Bronchial epithelial cell (primary cell): ENCODE measurements at places on chromosomes 7 and 10. TPM values are rescaled to one million over a fixed set of nuclear protein-coding genes. Genes with fewer than 3 reads are reported as not detected.

DNA sequence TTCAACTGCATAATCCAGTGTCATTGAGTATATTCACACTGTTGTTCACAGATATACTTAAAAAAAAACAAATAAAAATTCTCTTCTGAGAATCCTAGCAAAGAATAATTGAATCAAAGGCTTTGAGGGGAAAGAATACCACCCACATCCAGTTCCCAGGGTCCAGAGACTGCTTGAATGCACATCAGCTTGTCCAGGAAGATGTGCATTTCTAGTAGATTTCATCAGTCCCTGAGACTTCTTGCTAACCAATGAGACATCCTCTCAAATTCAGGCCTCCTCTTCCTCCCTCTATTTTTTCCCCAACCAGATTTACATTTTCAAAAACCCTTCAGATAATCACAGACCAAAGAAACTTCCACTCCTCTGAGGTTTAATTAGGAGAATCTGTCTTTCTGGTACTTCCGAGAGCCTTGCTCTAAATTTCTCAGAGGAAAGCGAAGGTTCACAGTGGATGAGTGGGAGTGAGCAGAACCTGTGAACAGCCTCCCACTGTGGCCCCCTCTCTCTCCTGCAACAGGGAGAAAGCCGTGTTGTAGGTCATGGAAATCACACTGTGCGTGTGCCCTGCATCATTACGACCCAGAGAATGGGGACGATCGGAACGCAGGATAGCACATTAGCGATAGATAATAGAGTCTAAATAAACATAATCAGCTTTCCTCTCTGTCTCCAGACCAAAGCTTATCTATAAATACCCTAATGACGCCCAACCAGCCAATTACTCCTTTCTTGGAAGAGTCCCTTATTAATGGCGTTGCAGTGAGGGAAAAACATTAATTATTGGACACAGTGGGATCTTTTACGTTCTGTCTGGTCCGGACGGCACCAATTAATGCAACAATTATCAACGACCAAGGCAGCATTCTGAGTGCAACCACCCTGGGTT, 212.5 kb downstream of the EMX2 start:
- DNase-seq = no peak

GRCh38 chr7:158567153-158567603, 20.4 kb downstream of the PTPRN2 start:
- DNase-seq = no peak

DNA sequence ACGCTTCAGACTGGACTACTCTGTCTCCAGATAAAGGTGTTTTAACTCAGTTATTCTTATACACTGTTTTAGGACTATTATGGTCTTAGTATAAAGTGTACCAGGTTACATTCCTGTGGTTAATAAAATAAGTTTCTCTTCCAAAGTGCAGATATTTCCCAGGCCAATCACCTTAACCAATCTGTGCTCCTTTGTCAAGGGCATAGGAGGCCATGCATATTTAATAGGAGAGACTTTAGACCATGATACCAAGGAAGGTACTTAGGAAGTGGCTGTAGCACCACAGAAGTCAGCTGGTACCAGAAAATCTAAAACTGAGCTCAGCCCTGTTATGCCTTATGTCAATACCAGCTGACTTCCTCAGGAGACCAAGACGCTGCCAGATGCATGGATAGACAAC, 226.5 kb upstream of the TMEM72 start:
- DNase-seq = no peak

DNA sequence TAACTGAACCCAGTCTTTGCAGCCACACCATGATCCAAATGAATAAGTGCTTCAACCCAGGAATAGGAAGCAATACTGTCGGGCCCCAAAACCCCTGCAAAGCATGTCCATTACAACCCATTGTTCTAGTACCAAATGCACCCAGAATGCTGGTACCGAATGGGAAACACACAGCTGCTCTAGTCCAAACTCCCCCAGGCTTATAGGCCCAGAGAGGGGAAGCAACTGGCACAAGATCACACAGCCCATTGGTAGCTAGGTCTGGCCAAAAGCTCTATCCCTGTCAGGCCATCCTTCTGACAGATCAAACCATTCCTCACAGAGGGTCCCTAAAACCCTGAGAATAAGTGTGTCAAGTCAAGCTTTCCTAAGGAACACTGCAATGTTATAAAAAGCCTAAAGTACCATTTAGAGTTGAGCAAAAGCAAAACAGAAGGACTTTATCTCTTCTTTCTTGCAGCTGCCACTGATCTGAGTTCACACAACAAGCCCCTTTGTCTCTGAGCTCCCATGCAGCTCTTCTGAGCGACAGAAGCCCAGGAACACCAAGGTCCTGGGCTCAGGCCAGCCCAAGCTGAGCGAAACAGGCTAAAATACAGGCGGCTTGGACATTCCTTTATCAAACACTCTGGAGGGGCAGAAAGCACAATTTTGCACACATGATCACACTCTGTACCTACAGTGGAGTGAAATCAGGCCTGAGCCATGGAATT, 116.7 kb downstream of the SGMS1 start:
- no peak for DNase-seq

DNA sequence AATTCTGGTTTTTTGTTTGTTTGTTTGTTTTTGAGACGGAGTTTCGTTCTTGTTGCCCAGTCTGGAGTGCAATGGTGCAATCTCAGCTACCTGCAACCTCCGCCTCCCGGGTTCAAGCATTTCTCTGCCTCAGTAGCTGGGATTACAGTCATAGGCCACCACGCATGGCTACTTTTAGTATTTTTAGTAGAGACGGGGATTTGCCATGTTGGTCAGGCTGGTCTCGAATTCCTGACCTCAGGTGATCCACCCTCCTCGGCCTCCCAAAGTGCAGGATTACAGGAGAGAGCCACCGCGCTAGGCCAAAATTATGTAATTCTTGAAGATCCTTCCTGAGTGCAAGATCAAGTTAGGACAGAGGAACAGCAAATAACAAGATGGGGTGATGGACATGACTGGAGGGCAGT, 719 bp downstream of the ZNF33B start:
- no peak for DNase-seq

- peak; percentile 94 for DNase-seq
Measured at GRCh38 chr7:151687523-151688235, 168.0 kb upstream of the RHEB start.

GRCh38 chr10:24334279-24334939, 125.5 kb downstream of the KIAA1217 start:
- no peak for DNase-seq

DNA sequence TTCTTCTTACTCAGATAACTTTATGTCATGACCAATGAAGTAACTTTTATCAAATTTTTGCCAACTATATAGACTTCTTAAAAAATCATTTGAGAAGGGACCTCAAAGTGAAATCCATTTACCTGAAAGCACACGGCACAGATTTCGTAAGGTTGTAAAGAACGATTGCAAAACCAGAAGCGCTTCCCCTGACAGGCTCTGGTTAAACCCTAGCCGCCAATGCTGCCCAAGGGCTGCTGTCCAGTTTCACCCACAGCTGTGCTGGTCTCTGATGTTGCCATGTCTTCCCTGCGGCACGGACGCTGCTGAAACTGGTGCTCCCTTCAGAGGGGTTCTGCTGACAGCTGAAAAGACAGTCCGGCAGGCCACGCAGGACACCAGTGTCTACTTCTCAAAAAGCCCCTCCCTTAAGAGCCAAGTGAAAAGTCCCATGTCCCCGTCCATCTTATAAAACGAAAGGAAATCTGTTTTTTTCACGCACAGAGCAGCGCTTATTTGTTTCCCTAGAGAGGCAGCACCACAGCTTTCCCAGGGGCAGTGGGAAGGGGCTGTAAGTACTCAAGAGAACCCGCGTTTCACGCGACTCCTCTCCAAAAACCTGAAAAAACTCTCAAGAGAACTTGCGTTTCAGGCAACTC, 32.5 kb downstream of the GNA12 start:
- peak; percentile 58 for DNase-seq

DNA sequence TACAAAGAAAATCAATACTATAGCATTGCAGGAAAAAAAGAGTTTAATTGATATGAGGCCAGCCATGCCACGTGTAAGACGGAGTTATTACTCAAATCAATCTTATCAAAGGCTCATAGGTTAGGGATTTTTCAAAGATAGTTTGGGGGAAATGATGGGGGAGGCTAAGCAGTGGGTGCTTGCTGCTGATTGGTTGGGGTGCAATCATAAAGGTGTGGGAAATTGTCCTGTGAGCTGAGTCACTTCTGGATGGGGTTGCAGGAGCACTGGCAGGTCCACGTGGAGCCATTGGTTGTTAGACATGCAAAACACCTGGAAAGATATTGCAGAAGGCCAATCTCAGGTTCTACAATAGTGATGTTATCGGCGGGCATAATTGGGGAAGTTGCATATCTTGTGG, 319.2 kb upstream of the COBL start:
- no peak for DNase-seq

- no peak for DNase-seq
Measured at GRCh38 chr10:132458586-132459300, 61.7 kb downstream of the PWWP2B start.

DNA sequence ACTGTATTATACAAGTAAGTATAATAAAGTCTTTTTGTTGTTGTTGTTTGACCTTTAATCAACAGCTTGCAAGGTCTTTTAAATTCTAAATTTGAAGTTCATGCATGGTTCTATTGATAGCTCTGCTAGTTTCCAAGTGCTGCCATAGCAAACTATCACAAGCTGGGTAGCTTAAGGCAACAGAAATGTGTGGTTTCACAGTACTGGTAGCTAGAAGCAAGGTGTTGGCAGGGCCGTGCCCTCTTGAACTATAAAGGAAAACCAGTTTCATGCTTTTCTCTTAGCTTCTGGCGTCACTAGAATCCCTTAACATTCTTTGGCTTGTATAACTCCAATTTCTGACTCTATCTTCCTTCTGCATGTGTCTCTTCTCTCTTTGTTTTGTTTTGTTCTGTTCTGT, 1021.9 kb upstream of the AUTS2 start:
- DNase-seq = no peak

DNA sequence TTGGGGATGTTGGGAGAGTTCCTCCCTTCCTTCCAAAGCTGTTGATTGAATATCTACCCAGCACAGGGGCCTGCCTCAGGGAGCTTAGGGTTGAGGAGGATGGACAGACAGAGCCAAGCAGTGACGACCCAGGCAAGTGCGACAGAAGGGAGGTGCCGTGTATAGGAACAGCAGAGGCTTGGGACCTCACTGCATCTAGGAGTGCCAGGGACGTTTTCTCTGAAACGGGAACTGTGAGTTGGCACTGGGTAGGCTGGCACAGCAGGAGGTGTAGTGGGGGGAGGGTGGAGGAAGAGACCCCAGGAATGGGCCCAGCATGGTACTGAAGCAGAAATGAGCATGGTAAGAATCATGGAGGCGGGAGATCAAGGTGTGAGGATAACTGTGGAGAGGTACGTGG, 55.3 kb upstream of the MGMT start:
- no peak for DNase-seq

DNA sequence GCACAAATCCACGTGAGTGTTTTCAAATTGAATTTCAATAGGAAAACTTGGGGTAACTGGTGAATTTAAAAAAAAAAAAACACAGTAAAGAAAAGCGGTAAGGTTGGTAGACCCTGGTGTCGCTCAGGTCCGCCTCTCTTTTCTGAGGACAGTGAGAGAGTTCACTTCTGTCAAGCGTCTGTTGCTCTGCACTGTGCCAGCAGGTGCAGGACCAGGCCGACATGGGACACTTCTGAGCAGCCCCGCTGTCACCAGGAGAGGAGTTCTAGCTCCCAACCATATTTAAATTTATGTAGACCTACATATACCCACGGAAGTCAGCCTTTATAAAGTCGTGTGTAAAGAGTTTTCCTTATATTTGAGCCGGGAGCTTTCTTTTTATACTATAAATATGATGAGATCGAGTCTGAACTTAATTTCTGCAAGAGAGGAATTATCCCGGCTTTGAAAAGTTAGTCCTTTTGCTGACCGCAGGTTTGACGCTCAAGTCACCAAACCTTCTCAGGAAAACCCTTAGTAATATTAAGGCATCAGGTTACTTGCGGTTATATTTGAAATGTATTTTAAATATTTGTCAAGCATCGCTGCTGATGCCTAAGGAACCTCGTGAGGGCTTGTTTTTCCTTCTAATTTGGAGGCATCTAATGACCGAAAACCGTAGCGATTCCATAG, 531 bp downstream of the IKZF1 start:
- peak; percentile 1 for DNase-seq

GRCh38 chr10:89759531-89759930, 58.1 kb downstream of the KIF20B start:
- no peak for DNase-seq

GRCh38 chr7:64758151-64758550, 36.1 kb upstream of the ZNF138 start:
- DNase-seq = peak; percentile 6

DNA sequence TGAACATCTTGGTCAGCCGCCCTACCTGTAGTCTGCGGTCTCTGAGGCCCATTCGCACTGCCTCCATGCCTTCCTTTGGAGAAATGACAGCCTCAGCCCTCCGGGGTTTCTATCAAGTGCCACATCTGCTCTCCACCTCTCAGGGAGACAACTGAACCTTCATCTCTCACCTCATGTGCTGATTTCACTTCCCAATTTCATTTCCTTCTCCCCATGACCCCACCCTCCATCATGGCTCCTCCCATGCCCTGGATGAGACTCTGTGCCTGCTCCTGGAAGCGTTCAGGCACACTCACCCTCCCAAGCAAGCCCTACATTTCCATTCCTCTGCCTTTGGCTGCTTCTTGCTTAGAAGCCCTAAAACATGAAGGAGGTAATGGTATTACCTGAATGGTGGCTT, 7.8 kb upstream of the SCD start:
- no peak for DNase-seq

- no peak for DNase-seq
Measured at GRCh38 chr10:32347363-32348022, 535 bp upstream of the EPC1 start.

DNA sequence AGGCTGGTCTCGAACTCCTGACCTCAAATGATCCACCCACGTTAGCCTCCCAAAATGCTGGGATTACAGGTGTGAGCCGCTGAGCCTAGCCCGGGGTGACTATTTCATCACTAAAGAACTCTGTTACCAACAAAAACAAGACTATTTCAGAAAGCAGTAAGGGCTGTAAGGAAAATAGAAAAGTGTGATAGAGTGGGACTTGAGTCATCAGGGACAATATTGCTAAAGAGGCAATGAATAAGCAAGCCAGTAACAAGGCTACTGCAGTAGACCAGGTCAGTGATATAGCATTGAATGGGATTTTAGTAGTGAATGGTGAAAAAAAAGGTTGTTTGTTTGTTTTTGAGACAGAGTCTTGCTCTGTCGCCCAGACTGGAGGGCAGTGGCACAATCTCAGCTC, 51.7 kb downstream of the SVOPL start:
- peak; percentile 63 for DNase-seq

The ANTXRL gene
- not detected in 2 replicates for total RNA-seq

The TMEM184A gene
- 9.0 and 43.8 TPM in 2 replicates for total RNA-seq

The PVRIG gene
- not detected in 2 replicates for total RNA-seq

The MPP7 gene
- total RNA-seq = 11.1 and 24.6 TPM in 2 replicates

The MRLN gene
- total RNA-seq = not detected in 2 replicates

The CLDN4 gene
- total RNA-seq = 55.5 and 126 TPM in 2 replicates

The SLC26A4 gene
- 0.53 and 1.3 TPM in 2 replicates for total RNA-seq
